ENCODE measurements at places on chromosomes 2 and 18. TPM values are rescaled to one million over a fixed set of nuclear protein-coding genes. Genes with fewer than 3 reads are reported as not detected.

Gene ARMC9
- polyA plus RNA-seq, result 15.9 TPM

GRCh38 chr2:86216575-86217555, 17.6 kb downstream of the MRPL35 start:
- no peaks in the 10 kb centered on the region for H3K27me3 ChIP-seq
- H3K4me1 ChIP-seq, result peaks cover 15% of the 10 kb centered on the region
- no peaks in the 10 kb centered on the region for H3K36me3 ChIP-seq
- no peak overlapping the region for H3K4me3 ChIP-seq

- H3K27ac ChIP-seq, result peak overlapping the region; percentile 70
- no peak for DNase-seq
- no peaks in the 10 kb centered on the region for H3K4me1 ChIP-seq
- H3K27me3 ChIP-seq, result no peaks in the 10 kb centered on the region
- no peak overlapping the region for H3K4me3 ChIP-seq
- no peaks in the 10 kb centered on the region for H3K36me3 ChIP-seq
These were observed 17.5 kb upstream of the ADAM17 start for GRCh38 chr2:9573013-9573720.

Gene TMEM200C
- polyA plus RNA-seq, result 3.4 TPM

GRCh38 chr2:109256921-109257320, 127.9 kb downstream of the SH3RF3 start:
- peaks cover 6% of the 10 kb centered on the region for H3K4me1 ChIP-seq
- no peaks in the 10 kb centered on the region for H3K27me3 ChIP-seq
- no peak for DNase-seq
- H3K4me3 ChIP-seq, result no peak overlapping the region
- H3K36me3 ChIP-seq, result no peaks in the 10 kb centered on the region

Gene WNT6
- 22.8 TPM for polyA plus RNA-seq

Gene ANTXR1
- polyA plus RNA-seq, result 29.1 TPM

GRCh38 chr2:38702413-38702812, 36.5 kb downstream of the GALM start:
- DNase-seq, result peak; percentile 58
- H3K4me1 ChIP-seq, result peaks cover 27% of the 10 kb centered on the region
- no peaks in the 10 kb centered on the region for H3K27me3 ChIP-seq
- no peaks in the 10 kb centered on the region for H3K36me3 ChIP-seq

Gene NIF3L1
- 17.0 TPM for polyA plus RNA-seq

- no peaks in the 10 kb centered on the region for H3K27me3 ChIP-seq
- H3K4me1 ChIP-seq, result no peaks in the 10 kb centered on the region
- H3K36me3 ChIP-seq, result no peaks in the 10 kb centered on the region
- no peak overlapping the region for H3K4me3 ChIP-seq
These were observed 12.1 kb downstream of the ATP6V1C2 start for GRCh38 chr2:10733566-10733925.

GRCh38 chr2:120739438-120740090, 3.9 kb downstream of the GLI2 start:
- no peaks in the 10 kb centered on the region for H3K36me3 ChIP-seq
- DNase-seq, result no peak
- H3K4me3 ChIP-seq, result no peak overlapping the region

DNA sequence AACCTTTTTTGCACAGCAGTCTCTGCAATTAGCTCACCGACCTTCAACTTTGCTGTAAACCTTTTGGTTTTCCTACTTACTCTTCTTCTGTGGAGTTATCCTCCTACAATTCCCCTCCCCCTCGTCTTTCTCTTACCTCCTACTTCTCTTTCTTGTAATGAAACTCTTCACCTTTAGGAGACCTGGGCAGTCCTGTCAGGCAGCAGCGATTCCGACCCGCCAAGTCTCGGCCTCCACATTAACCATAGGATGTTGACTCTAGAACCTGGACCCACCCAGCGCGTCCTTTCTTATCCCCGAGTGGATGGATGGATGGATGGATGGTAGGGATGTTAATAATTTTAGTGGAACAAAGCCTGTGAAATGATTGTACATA, 8.3 kb downstream of the TBR1 start:
- H3K4me3 ChIP-seq, result no peak overlapping the region
- DNase-seq, result no peak
- no peak overlapping the region for H3K27ac ChIP-seq
- H3K36me3 ChIP-seq, result no peaks in the 10 kb centered on the region
- H3K27me3 ChIP-seq, result peaks cover 100% of the 10 kb centered on the region

Gene NEU4
- 10.2 TPM for polyA plus RNA-seq

DNA sequence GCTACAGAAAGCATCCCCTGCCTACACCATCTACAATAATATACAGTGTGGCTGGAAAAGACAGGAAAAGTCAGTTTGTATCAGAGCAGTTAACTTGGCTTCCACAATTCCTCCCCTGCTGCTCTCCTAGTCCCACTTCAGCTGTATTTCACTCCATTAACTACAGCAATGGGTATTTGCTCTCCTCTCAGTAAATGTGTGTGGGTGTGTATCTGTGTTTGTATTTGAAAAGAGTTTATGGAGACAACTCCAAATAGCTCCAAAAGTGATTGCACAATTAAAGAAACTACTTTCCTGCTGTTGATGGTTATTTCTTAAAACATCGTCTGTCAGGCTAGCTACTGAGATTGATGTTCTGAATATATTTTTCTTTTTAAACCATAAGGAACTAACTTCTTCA, 333.7 kb upstream of the FIGN start:
- H3K4me1 ChIP-seq, result no peaks in the 10 kb centered on the region
- DNase-seq, result no peak
- H3K4me3 ChIP-seq, result no peak overlapping the region

Gene UGP2
- polyA plus RNA-seq, result 338 TPM

GRCh38 chr2:121698318-121698930, 38.3 kb downstream of the NIFK start:
- no peaks in the 10 kb centered on the region for H3K27me3 ChIP-seq
- H3K4me3 ChIP-seq, result no peak overlapping the region
- H3K36me3 ChIP-seq, result no peaks in the 10 kb centered on the region

DNA sequence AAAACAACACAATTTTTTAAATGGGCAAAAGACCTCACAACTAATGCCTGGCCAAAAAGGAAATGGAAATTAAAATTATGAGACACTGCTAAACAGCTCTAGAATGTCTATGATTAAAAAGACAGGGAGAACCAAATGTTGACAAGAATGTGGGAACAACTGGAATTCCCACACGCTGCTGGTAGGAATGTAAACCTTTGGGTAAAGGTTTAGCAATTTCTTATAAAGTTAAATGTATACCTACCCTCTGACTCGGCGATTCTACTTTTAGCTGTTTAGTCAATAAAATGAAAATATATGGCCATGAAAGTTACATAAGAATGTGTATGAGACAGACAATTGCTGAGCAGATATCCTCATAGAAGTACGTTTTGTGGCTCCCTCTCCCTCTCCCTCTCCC, 60.9 kb downstream of the ATF2 start:
- H3K4me3 ChIP-seq, result no peak overlapping the region
- no peak overlapping the region for H3K27ac ChIP-seq
- no peaks in the 10 kb centered on the region for H3K4me1 ChIP-seq
- no peaks in the 10 kb centered on the region for H3K27me3 ChIP-seq
- H3K36me3 ChIP-seq, result no peaks in the 10 kb centered on the region

DNA sequence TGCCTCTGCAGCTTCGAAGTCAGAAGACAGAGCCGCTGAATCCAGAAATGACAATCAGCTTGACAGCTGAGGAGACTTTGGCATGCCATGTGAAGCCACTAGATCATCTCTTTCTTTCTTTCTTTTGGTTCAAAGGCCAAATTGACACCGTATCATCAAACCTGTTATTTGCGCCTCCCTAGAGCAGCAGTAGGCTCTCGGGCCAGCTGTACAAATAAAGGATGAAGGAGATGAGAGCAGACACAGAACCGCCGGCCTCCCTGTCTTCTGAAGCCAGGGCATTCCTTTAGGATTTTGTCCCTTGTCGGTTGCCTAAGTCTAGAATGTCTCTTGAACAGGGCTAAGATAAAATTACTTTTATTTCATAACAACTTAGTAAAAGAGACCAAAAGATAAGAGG, 36.8 kb downstream of the COL4A4 start:
- no peaks in the 10 kb centered on the region for H3K27me3 ChIP-seq
- H3K36me3 ChIP-seq, result no peaks in the 10 kb centered on the region
- no peak overlapping the region for H3K27ac ChIP-seq
- DNase-seq, result no peak

- no peaks in the 10 kb centered on the region for H3K27me3 ChIP-seq
- H3K4me1 ChIP-seq, result no peaks in the 10 kb centered on the region
- H3K27ac ChIP-seq, result no peak overlapping the region
- DNase-seq, result no peak
These were observed 105.6 kb downstream of the MAPK4 start for GRCh38 chr18:50665519-50665918.

- H3K27me3 ChIP-seq, result no peaks in the 10 kb centered on the region
- no peak overlapping the region for H3K4me3 ChIP-seq
- no peak overlapping the region for H3K27ac ChIP-seq
- no peaks in the 10 kb centered on the region for H3K36me3 ChIP-seq
These were observed 48.8 kb downstream of the MCFD2 start for GRCh38 chr2:46866770-46867246.

GRCh38 chr2:127561371-127561770, 25.9 kb downstream of the MYO7B start:
- no peak for DNase-seq
- no peaks in the 10 kb centered on the region for H3K36me3 ChIP-seq
- H3K27me3 ChIP-seq, result no peaks in the 10 kb centered on the region
- H3K27ac ChIP-seq, result no peak overlapping the region
- H3K4me1 ChIP-seq, result no peaks in the 10 kb centered on the region

DNA sequence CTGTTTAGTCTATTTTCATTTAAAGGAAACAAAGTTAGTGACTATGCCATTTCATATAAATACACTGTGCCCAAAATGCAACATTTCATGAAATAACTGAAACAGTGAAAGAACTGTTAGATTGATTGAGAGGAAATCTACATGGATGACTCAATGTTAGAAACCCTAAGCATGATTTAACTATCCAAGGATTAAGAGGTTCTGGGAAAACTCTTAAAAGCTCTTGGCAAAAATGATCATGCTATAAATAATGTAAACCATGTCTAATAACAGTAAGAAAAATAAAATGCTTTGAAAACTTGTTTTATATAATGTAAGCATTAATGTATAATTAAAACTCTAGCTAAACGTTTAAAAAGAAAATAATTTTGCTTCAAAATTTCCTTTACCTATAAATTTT, 23.5 kb downstream of the MMADHC start:
- H3K4me1 ChIP-seq, result no peaks in the 10 kb centered on the region
- H3K36me3 ChIP-seq, result no peaks in the 10 kb centered on the region
- no peak overlapping the region for H3K4me3 ChIP-seq
- no peak overlapping the region for H3K27ac ChIP-seq
- no peaks in the 10 kb centered on the region for H3K27me3 ChIP-seq
- no peak for DNase-seq

DNA sequence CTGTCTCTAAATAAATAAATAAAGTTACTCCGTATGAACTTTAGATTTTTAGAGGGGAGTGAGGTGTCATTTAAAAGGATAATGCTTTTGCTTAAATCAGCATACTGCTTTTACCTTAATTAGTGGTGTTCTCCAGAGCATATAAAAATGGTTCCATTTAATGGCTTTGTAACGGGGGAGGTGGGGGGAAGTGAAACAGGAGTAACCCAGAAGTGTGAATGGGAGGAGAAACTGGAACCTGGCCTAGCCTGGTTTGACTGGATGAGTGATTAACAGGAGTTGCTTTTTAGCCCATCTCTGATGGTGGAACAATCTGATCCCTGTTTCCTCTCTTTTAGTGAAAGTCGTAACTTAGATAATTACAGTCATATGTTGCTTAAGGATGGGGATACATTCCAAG, 1.6 kb downstream of the CNDP2 start:
- H3K4me3 ChIP-seq, result peak overlapping the region; percentile 88
- no peak for DNase-seq
- no peaks in the 10 kb centered on the region for H3K27me3 ChIP-seq

Gene CREG2
- polyA plus RNA-seq, result 2.6 TPM

Gene IL37
- not detected for polyA plus RNA-seq

Gene HPCAL1
- polyA plus RNA-seq, result 39.1 TPM

DNA sequence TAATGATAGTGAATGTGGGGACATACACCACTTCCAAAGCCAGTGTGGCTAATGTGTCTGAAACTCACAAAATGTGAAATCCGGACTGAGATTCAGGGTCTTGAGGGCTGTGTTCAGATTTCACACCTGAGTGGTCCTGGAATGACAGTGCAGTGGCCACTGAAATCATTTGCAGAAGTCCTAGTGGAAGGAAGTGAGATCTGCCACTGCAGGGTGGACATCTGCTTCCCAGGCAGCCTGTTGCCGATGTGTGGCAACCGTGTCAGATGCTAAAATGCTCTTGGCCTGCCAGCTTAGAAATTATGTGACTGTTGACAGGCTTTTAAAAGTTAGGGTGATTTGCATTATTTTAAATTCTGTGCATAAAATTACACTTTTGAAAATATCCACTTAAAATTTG, 77.8 kb upstream of the TMEM200C start:
- H3K4me1 ChIP-seq, result peaks cover 17% of the 10 kb centered on the region
- H3K27ac ChIP-seq, result no peak overlapping the region
- no peak overlapping the region for H3K4me3 ChIP-seq
- DNase-seq, result no peak

Gene MAP3K19
- polyA plus RNA-seq, result not detected

- DNase-seq, result no peak
- no peaks in the 10 kb centered on the region for H3K36me3 ChIP-seq
- H3K27ac ChIP-seq, result no peak overlapping the region
These were observed 131.1 kb downstream of the GULP1 start for GRCh38 chr2:188422726-188423125.

- no peaks in the 10 kb centered on the region for H3K36me3 ChIP-seq
- H3K27me3 ChIP-seq, result no peaks in the 10 kb centered on the region
- no peak overlapping the region for H3K27ac ChIP-seq
- DNase-seq, result no peak
- no peaks in the 10 kb centered on the region for H3K4me1 ChIP-seq
These were observed 58.8 kb downstream of the RNF152 start for GRCh38 chr18:61833978-61834377.

GRCh38 chr2:101395545-101396315, 8.4 kb upstream of the CREG2 start:
- no peaks in the 10 kb centered on the region for H3K27me3 ChIP-seq
- H3K36me3 ChIP-seq, result no peaks in the 10 kb centered on the region
- peak overlapping the region; percentile 61 for H3K27ac ChIP-seq
- no peak for DNase-seq
- no peaks in the 10 kb centered on the region for H3K4me1 ChIP-seq

Data from hepatocyte (in vitro differentiated cells).